Left lung (tissue), 14 donors: ENCODE measurements at places on chromosomes 1 and 21. TPM values are rescaled to one million over a fixed set of nuclear protein-coding genes. Genes with fewer than 3 reads are reported as not detected.

Gene F3
- 6.5 TPM for polyA plus RNA-seq

Gene OLFML2B
- polyA plus RNA-seq: 16.6 TPM

- DNase-seq: no peak
Observed at GRCh38 chr1:13535227-13535626, 21.4 kb upstream of the LRRC38 start.

GRCh38 chr1:20402585-20403422 is 83.2 kb downstream of the CAMK2N1 start:
- no peak for DNase-seq

GRCh38 chr1:200938955-200939354 is 44.3 kb downstream of the INAVA start:
- peak; percentile 56 for DNase-seq

DNA sequence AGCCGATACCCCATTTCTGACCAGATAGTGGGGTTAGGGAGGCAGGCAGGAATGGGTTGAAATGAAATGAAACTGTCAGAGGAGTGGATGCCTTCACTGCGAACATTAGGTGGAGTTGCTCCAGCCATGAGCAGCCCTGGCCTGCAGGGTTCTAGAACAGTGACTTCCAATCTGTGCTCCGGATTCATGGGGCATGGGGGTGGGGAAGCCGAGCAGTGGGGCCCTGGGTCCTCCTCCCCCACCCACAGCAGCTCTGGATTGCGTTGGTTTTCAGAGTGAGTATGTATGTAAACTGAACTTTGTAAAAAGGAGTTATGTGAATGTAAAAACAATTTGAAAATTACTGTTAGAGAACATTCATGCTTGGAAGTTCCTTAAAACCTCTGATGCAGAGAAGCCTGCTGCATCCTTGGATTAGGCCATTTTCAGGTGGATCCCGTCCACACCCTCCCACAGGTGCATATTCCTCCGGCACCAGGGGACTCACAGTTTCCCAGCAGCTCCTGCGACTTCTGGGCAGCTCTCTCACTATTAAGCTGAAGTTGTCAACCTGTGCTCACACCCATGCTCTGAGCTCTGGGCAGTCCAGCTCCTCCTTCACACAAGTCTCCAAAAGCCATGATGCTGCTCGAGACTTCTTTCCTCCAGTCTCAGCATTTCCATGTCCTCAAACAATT is 54.4 kb upstream of the EDN2 start:
- no peak for DNase-seq

DNA sequence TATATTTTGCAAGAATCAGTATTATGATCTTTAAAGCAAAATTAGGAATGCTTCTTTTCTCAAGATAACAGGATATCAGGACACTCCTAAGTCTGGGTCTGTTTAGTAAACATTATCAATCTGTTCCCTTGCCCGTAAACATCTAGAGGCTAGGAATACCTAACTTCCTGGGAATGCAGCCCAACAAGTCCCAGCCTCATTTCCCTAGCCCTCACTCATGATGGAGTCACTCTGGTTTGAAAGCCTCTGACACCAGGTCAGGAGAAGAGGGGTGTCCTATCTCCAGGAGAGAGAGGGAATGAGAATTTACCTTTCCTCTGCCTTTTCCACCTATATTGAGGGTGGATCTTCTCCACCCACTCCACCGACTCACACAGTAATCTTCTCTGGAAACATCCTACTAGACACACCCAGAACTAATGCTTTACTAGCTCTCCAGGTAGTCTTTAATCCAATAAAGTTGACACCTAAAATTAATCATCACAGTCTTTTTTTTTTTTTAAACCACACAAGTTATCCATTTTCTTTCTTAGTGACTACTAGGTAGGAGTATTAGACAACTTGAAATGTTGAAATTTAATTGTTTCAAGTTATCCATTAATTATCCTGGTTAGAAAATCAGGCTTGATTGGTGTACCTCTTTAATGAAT is 659.3 kb downstream of the USP25 start:
- DNase-seq: no peak

Gene TRAF3IP3
- 3.4 TPM for polyA plus RNA-seq

GRCh38 chr1:205636732-205637131 is 4.9 kb upstream of the ELK4 start:
- no peak for DNase-seq

- peak; percentile 83 for DNase-seq
Observed at GRCh38 chr1:160951443-160952128, 3.0 kb downstream of the ITLN2 start.

Gene RIIAD1
- 1.4 TPM for polyA plus RNA-seq

Gene ADAMTSL4
- 20.2 TPM for polyA plus RNA-seq

DNA sequence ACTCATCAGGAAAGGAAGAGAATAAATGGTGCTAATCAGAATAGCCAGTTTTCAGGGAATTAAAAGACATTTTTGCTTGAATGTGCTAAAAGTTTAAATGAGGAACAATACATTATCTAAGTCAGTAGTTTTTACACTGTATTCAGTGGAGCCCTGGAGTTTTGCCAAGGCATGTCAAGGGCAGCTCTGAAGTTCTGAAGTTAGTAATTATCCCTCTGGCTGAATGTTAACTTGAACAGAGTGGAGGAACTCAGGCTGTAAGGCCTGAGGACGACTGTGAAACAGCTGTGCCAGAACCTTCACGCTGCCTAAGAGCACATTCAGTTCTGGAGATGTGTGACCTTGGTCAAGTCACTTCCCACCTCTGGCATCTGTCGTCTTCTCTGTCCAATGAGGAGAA is 68.1 kb downstream of the EDEM3 start:
- DNase-seq: no peak

Gene OR2G6
- 0.06 TPM for polyA plus RNA-seq

GRCh38 chr1:184615301-184615700 is 139.4 kb downstream of the EDEM3 start:
- no peak for DNase-seq
